Eye (tissue), 1 donor: ENCODE measurements at places on chromosomes 3 and 15.
A peak's percentile ranks its signal among the peaks of the same experiment; 100 is the strongest.

DNA sequence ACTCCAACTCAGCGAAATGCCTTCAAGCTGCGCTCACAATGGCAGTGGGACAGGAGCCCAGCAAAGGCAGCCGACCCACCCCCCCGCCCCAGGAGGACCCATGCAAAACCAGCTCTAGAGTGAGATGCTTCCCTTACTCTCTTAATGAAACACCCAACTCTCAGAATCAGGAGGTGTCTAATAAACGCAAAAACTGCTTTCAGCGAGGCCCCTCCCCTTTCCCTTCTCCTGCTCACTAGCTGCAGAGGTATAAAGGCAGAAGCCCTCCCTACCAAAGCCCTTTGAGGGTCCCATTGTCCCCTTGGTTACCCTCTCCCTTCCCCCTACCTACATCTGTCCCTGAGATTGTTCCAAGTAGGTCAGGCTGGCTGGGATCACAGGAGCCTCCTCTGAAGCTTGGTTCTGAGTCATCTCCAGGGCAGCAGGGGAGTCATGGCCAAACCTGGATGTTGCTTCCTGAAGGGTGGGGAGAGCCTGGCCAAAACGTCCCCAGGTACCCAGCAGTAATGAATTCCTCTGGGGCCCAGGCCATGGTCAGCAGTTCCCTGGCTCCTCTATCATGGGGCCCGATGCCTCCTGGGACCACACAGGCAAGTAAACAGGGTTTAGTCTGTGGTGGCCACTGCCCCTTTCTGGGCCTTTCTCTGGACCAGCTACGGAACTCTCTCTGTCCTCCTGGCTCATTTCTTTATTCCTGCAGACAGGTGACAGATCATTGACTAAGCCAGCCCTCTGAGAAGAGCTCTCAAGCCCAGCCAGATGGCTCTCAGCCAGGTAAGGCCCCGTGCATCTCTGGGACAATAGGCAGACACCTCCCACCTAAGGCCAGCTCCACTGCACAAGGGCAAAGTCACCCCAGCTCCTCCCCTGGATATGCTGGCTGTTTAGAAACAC is 8.6 kb downstream of the KLHL25 start:
- DNase-seq = peak; percentile 67

GRCh38 chr15:101050623-101051290 is 131.6 kb downstream of the LRRK1 start:
- DNase-seq = no peak

GRCh38 chr3:48899273-48899672 is 591 bp upstream of the SLC25A20 start:
- no peak for DNase-seq

- DNase-seq = no peak
Observed at GRCh38 chr3:78148986-78149717, 1109.3 kb downstream of the ROBO2 start.

GRCh38 chr3:159951540-159951939 is 37.1 kb upstream of the IL12A start:
- no peak for DNase-seq

DNA sequence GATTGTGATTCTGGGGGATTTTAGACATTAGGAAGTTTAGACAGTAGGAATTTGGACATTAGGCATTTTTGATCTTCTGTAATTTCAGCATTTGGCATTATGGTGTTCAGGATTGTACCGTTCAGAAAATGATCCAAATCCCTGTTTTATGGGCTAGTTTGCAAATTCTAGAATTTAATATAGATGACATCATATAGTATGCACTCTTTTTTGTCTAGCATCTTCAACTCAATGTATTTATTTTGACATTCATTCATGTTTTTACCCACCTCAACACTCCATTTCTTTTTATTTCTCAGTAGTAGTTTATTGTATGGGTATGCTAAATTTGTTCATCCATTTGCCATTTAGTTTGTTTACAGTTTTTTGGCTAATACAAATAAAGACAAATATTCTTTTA is 105.3 kb upstream of the ZPLD1 start:
- DNase-seq = no peak

- no peak for DNase-seq
Observed at GRCh38 chr3:69901802-69902201, 97.7 kb upstream of the SAMMSON start.

GRCh38 chr15:85716261-85716660 is 78.5 kb downstream of the KLHL25 start:
- DNase-seq = no peak

DNA sequence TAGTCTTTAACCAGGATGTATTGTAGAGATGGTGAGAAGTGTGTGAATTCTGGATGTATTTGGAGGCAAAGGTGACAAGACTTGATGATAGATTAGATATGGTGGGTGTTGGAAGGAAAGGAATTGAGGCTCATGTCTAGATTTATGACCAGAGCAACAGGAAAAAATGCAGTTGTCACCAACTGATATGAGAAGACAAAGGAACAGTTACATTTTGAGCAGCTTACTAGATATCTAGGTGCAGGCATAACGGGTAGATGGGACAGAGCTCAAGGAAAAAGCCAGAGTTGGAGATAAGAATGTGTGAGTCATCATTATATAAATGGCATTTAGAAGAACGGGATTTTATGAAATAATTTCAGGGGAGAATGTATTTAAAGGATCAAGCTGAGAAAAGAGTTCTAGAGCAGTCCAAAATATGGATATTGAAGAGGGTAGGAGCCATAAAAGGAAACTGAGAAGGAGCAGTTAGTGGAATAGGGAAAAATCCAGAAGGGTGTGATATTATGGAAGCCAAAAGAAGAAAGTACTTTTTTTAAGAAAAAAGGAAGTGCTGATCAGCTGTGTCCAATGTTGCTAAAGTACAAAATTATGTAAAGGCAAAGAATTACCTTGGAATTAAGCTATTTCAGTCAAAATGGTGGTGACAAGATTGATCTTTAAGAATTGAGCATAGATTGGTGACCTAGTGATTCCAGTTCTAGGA is 262.5 kb downstream of the CGGBP1 start:
- no peak for DNase-seq

- no peak for DNase-seq
Observed at GRCh38 chr3:61855211-61855610, 293.8 kb downstream of the PTPRG start.

DNA sequence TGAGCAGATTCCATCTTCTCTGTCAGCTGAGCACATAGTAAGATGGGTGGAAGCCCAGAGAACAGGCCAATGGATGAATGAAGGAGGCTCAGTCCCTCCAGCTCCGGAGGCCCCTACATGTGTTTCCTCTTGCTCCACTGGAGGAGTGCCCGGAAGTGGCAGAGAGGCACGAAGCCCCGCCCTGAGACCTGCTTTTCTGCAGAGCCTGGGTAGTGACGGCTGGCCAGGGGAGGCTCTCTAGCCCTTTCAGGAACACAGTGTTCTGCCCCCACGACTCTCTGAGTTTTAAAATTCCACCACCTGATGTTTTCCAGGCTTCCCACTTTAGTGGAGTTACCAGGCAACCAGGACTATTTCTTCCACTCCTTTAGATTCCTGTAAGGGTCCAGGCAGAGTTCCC is 149.4 kb upstream of the SLC6A11 start:
- no peak for DNase-seq

DNA sequence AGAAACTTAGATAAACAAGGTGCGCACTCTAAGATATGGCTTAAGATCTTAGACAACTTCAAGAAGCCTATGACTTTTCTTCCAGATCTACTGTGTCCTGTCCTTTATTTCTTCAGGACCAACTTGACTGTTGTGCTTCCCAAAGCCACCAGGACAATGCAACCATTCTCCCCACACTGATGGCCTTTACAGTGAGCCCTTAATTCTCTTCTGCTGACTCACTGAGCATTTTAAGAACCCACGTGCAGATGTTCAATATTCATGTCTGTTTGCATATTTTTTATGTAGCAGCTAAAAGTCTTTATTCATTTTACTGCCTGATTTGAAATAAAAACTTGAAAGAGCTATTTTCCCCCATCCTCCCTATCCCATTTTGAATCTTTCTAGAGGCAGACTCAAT is 103.3 kb upstream of the SLC2A2 start:
- DNase-seq = no peak

DNA sequence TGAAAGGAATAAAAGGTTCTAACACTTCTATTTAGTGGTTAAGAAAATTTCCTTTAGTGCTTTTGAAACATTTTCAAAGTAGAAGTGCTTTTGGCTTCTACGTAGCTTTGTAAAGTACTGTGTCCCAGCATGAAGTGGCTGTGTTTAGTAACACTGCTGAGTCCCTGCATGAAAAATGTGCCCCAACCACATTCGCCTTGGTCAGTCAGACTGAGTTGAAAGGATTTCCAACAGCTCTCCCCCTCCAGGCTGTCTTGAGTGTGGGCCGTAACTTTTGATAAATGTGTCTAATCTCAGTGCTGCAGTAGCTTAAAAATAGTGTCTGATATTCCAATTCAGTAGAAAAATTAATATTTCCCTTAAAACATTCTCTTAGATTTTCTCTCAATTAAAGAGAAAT is 115.0 kb downstream of the NR1D2 start:
- peak; percentile 3 for DNase-seq

DNA sequence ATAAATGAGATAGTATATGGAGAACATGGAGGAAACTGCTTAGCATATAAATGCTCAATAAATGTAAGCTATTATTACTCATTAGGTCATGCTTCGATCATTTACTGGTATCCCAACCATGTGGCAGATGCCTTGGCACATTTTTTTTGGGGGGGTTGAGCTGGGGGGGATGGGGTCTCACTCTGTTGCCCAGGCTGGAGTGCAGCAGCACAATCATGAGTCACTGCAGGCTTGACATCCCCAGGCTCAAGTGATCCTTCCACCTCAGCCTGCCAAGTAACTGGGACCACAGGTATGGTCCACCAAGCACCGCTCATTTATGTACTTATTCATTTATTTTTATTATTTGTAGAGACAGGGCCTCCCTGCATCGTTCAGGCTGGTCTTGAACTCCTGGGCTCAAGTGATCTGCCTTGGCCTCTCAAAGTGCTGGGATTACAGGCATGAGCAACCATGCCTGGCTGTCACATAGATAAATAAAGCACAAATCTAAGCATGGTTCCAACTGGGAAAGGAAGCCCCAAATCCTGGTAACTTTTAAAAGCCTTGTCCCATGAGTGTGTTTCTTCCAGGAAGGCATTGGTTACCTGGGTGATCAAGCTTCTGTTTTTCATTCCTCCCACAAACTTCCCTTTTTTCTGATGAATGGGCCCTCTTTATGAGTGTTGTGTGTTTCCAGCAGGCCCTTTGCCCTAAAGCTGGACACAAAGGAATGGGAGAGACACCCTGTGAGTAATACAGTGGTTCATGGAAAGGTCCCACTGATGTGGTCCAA is 147.4 kb upstream of the UMPS start:
- DNase-seq = no peak

DNA sequence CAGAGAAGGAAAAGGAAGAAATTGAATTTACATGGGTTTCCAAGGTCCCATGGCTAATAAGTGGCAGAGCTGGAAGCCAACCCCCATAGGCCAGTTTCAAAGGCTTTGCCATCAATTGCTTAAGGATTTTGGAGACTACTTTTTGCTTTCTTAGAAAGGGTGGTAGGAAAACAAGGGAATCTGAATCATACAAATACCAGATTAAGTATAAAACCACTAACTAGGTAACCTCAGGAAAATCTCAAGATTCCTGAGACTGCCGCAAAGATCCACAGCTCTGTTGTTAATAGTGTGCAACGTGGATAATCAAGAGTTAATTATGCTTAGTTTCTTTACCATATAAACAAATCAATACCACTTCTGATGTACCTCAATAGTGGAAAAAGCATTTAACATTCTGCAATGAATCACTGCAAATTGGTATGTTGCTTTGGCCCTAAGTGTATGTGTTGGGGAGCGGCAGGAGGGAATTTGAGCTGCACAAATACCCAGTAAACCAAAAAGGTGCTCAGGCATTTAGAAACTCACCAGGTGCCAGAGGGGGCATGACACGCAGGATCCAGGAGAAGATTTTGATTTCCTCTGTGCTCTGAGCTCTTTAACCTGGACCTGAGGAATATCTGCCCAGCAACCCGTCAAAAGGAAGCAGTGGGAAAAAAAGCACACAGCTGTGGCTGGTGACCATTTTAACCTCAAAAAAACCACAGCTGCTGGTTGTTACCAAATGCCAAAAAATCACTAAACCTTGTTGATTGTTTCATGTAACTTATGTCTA is 22.0 kb downstream of the AADAC start:
- DNase-seq = no peak

DNA sequence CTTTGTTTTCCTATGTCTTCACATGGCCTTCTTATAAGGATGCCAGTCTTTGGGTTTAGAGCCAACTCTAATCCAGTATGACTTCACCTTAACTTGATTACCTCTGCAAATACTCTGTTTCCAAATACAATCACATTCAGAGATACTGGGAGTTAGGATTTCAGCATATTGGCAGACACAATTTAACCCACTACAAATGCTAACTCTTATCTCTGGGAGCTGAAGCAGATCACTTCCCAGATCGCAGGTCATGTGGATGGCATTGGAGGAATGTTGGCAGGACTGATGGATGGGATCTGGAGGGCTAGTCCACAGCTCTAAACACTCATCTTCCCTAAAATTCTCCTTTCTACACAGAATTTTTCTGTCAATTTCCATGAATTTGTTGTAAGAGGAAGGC is 46.2 kb upstream of the ADGRG7 start:
- DNase-seq = no peak

- DNase-seq = peak; percentile 83
Observed at GRCh38 chr3:142963516-142964448, at the start of gene PAQR9. PAQR9 (minus strand) TSS chr3:142963674; CDS start chr3:142963336, 338 bp downstream.

GRCh38 chr3:70261283-70261682 is 51.2 kb downstream of the MDFIC2 start:
- DNase-seq = no peak

DNA sequence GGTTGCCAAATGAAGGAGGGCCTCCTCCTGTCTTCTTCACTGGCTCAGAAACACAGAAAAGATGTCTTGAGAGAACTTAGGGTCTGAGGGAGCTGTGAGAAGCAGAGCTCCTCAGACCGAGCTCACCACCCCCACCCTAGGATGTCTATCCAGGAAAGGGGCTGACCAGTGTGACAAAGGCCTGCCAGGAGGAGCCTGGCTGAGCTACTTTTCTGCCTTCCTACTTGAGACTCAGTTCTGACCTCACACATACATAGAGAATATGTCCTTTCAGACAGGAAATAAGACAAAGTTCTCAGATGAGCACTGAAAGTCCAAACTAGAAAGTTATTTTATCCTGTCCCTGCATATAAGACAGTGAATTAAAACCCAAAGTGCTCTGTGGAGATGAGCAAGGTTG is 54.5 kb downstream of the KIF9 start:
- no peak for DNase-seq

GRCh38 chr3:149214702-149215101 is 6.9 kb downstream of the CP start:
- no peak for DNase-seq

- DNase-seq = no peak
Observed at GRCh38 chr15:84684092-84684491, 26.1 kb upstream of the NMB start.
